ENCODE measurements at places on chromosomes 5 and 9. TPM values are rescaled to one million over a fixed set of nuclear protein-coding genes. Genes with fewer than 3 reads are reported as not detected.

- DNase-seq, result no peak
Measured at GRCh38 chr5:32499261-32499660, 54.7 kb upstream of the ZFR start.

- no peak for DNase-seq
Measured at GRCh38 chr9:14935106-14935751, 25.0 kb upstream of the FREM1 start.

STC2 gene
- 2.6 TPM for total RNA-seq

DNA sequence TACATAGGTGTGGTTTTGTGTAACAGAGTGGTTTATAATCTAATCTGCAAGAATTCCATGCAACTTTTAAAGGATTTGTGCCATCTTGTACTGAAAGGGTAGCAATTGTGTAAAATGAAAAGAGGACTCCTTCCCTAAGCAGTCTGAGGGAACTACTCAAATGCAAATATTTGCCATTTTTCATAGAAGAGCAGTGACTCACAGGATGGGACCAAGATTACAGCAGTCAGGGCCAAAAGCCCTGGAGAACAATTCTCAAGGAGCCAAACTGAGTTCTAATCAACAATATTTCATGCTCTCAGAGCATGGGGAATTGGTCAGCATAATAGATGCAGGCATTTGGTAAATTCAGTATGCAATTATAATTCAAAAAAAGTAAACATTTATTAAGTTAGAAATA is 495.8 kb downstream of the CHSY3 start:
- no peak for DNase-seq

Measured in Peyer's patch (tissue), 4 donors.